Ureter (tissue), 1 donor: ENCODE measurements at places on chromosomes 13 and 19. TPM values are rescaled to one million over a fixed set of nuclear protein-coding genes. Genes with fewer than 3 reads are reported as not detected.

GRCh38 chr19:6219586-6220290 lies 60.0 kb downstream of the MLLT1 start:
- no peak for DNase-seq

DNA sequence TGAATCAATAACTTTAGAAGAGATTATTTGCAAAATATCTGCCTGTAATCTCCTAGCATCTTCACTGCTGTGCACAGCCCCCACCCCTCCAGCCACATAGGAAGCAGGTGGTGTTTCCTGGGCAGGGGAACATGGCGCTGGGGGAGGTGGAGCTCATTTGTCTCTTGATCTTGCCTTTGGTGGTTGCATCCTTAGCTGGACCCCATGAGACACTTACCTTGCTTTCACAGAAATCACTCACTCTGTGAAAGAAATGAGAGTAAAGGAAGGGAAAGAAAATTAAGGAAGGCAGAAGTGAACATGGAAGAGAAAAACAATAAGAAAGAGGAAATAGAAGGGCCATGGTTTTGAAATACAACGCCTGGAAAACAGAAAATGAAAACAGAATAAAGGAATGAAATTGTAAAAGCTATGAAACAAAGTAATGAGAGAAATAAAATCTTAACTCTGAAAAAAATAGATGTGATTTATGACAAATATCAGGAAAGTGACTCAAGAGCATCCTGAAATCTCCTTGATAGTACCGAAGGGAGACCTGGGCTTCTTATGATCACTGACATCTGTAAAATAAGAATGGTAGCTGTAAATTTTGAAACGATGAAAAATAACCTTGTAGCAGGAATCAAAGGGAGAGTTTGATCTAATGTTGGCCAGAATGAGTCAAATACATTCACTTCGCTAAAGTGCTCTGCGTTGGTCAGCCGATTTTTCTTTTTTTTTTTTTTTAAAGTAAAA lies 17.2 kb upstream of the RNASEH2B start:
- DNase-seq, result no peak

The FAM216B gene
- total RNA-seq, result not detected

DNA sequence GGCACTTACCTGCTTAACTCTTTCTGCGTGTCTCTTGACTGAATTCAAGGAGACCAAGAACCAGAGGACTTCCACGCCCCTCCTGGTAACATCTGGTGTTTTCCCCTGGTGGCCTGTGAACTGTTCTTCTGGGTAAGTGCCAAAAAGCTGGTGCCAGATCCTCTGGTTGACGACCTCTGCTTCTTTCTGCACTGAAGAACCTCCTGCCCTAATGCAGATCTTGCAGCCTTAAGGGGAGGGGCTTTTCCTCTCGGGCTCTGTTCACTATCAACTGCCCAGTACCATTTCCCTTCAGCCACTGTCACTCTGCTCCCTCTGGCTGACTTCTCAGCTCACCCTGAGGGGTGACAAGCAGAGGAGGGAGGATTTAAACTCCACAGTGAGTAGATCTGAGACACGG lies 6.1 kb upstream of the ERVV-1 start:
- no peak for DNase-seq

DNA sequence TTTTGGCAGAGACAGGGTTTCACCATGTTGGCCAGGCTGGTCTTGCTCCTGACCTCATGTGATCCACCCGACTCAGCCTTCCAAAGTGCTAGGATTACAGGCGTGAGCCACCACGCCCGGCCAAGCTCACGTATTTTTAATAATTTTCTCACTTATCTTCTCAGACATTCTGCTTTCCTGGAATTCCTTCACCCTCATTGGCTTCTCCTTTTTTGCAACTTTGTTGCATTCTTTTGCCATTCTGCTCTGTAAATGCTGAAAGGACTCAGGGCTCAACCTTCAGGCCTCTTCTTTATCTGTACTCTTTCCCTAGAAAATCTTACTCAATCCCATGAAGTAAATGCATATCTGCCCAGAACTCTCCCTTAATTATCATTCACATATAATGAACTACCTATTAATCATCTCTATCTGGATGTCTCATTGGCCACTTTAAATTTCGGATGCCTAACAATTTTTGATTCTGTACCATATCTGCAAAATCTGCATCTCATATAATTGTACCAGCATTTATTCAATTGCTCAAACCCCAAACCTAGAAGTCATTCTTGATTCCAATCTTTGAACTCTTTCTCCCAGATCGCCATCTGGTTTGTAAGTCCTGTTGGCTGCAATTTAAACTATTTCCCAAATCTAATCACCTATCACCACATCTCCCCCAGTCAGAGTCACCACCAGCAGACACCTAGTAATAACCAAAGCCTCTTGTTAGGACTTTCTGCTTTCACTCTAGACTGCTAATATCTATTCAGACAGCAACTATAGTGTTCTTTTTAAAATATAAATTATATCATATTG lies 18.2 kb upstream of the OXGR1 start:
- DNase-seq, result no peak

The SLC7A10 gene
- not detected for total RNA-seq

DNA sequence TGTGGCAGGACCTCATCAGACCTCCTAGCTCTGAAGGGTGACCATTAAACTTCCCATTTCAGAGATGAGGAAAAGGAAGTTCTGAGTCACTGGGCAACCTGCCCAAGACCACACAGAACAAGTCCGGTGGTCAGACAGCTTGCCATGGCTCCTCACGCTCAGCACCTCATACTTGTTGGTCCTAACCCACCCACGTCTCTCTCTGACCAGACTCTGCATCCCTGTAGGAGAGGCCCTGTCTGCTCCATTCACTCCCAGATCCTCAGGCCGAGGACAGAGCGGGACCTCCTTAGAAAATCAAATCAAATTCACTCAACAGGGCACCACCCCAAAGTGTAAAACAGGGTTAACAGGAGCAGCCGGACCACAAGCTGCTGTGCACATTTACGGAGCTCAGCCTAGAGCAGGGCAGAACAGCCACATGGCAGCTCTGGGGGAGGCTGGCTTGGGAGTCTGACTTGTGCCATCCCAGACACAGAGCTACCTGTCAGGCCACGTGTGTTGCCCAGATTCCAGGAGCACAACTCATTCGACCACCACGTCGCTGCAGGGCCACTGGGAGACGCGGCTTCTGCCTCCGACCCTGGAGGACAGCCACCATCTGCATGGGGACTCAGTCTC lies 1.7 kb downstream of the MIER2 start:
- peak; percentile 68 for DNase-seq

The PSG4 gene
- total RNA-seq, result 1.5 TPM

DNA sequence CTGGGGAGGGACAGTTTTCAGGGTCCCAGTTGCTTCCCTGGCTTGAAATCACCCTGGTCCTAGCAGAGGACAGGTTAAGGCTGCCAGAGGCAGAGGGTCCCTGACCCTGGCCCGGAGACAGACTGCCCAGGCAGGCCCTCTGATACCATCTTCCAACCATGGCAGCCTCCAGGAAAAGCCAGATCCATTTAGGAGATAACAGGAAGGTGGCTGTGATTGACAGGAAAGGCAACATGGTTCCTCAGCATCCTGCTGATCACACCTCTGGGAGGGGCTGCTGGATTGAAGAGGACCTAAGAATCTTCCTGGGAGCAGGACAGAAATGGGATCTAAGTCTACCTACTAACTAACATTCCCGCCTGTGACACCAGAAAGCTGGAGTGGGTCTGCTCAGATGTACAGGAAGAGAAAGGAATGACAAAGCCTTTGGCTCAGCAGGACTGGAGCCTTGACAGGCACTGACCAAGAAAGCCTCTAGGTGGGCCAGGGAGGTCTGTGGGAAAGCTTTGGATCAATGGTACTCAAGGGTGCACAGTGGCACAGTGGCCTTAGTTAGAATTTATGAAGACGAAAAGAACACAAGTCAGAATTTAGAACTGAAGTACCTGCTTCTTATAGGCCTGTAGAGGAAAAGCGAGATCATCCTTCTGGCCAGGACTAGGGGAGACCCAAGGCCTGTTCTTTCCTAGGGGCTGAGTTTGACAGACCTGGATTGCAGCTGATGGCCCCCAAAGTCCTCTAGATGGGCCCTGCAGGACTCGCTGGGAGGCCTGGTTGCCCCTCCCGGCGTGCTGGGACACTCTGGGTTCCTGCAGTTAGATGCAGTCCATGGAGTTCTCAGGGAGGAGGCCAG lies 2.3 kb upstream of the PRKACA start:
- DNase-seq, result no peak

The PNMA8A gene
- total RNA-seq, result 6.4 TPM

The ZNF234 gene
- 16.1 TPM for total RNA-seq

DNA sequence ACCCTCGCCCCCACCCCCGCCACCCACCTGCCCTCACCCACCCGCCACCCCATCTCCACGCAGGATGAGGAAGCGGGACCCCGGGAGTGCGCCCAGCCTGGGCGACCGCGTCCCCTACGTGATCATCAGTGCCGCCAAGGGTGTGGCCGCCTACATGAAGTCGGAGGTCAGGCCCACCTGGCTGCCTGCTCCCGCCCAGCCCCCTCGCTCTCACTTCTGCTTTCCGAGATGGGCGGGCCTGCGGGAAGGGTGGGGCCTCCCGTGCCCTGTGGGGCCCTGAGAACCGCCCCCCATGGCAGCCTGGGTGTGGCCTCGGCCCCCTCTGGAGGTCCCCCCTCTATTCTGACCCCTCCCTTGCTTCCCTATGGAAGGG lies 3.1 kb upstream of the SPIB start:
- no peak for DNase-seq

GRCh38 chr13:99353836-99354235 lies 46.6 kb upstream of the GPR183 start:
- DNase-seq, result no peak

DNA sequence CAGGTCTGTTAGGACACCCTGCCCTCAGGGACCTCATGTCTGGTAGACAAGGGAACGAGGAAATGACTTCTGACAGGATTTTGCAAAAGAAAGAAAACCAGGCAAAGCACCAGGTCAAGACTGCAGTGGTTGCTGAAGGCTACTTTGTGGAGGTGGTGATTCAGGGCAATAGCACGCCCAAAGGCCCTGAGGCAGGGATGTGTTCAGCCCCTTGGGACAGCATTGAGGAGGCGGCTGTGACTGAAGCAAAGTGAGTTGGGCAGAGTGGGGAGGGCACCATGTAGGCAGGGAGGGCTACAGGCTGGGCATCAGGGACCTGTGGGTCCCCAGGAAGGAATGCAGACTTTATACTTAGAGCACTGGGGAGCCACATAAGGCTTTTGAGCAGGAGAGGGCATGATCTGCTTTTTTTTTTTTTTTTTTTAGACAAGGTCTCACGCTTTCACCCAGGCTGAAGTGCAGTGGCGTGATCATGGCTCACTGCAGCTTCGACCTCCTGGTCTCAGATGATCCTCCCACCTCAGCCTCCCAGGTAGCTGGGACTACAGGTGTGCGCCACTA lies 10.8 kb upstream of the HOMER3 start:
- no peak for DNase-seq

DNA sequence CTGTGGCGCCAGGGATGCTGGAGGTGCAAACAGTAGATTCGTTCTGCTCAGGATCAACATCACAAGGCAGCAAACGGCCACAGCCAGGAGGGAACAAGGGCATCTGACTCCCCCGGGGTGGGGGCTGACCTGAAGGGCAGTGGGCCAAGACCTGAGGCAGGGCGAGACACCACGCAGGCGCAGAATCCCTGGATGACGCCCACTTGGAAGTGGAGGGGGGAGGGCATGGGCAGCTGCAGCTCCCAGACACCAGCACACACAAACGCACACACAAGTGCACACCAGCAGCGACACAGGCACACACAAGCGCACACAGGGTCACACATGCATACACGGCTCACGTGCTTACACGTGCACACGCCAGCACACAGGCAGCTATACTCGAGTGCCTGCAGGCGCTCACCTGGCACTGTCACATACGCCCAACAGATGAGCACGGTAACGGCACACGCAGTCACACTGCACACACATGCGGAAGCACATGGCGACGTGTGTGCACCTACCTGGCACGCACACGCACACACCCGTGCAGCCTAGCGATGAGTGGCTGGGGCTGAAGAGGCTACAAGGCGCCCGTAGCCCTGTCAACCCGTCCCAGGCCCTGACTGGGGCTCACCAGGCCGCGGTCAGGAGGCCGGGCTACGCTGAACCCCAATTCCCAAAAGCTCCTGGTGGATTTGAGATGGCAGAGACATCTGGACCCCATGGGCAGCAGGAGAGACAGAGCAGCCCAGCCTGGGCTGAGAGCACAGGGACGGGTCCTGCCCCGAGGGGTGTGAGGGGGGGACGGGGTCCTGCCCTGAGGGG lies 5.5 kb downstream of the C2CD4C start:
- no peak for DNase-seq

GRCh38 chr13:100290165-100290801 lies 201.4 kb downstream of the PCCA start:
- DNase-seq, result no peak

The ZNF772 gene
- total RNA-seq, result 16.9 TPM

The SLAIN1 gene
- 9.5 TPM for total RNA-seq

DNA sequence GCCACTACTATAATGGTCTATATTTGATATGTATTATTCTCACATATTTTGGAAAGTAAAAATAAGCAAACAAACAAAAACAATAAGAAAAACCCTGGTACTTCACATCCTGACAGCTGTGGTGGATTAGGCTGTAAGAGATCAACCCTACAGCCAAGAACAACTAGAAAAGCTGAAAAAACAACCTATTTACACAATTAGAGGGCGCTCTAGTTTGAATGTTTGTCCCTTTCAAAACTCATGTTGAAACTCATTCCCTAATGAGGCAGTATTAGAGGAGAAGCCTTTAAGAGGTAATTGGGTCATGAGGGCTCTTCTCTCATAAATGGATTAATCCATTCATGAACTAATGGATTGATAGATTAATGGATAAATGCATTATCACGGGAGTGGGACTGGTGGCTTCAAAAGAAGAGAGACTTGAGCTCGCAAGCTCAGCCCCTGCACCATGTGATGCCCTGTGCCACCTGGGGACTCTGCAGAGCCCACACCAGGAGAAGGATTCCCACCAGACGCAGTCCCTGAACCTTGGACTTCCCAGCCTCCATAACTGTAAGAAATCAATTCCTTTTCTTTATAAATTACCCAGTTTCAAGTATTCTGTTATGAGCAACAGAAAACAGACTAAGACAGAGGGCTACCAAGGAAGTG lies 733.9 kb upstream of the ARGLU1 start:
- DNase-seq, result no peak

The GJB2 gene
- total RNA-seq, result 4.9 TPM

GRCh38 chr19:56118666-56119581 lies 2.2 kb downstream of the ZNF787 start:
- DNase-seq, result no peak
